ENCODE measurements at places on chromosomes 6 and 20.

DNA sequence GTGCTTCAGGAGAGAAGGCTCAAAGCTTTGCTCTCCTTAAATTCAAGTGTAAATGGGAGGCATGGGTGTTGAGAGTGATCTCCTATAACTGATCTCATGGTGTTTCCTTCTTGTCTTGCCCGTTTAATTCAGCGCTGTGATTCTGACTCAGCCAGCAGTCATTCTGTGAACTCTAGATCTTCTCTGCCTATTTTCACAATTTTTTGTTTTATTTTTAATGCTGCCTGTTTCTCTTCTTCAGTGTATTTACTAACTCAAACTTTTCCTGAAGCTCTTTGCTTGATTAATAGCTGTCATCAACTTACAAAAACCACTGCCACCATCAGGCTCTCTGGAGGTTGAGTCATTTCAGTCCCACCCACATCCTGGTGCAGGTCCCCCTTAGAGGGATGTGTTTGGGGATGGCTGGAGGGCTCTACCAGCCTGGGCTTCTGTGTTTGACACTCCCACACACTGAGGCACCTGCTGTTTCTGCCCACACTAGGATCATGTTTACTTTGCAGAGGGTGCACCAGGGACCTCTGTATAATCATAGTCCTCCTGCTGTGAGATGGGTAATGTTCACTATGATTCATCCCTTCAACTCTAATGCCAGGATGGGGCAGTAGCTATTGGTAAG, 94.0 kb downstream of the SHLD1 start:
- no peak for DNase-seq

DNA sequence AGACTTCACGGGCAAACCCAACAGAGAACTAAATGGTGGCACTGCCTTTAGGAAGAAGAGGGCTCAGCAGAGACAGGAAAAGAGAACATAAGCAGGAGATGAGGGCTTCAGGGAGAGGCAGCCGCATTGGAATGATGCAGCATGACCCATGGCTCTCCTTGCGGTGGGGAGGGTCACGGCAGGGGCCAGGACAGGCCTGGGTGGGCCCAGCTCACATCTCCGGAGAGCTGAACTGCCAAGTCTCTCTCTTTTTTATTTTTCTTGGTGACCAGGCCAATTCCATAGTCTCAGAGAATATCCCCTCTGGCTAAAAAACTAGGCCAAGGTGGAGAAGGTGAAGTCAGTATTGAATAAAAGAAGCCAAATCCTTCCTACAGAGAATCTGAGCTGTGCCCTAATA, 77.5 kb upstream of the TRAF3IP2 start:
- no peak for DNase-seq

DNA sequence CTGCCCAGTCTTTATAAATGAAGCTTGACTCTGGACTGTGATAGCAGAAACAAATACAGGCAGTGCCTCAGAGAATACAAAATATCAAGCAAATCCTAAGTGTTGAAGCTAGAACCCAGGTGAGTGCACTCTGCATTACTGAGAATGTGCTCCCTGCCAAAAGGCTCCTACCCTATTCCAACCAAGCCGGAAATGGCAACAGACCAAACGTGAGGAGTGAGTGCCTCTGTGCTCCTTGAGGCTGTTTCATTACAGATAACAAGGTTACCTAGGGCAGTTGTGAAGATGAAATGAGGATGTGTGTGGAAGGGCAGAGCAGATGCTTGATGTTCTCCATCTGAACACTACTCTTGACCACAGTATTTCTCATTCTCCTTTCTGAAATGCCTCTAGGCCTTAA, 29.3 kb downstream of the SSR1 start:
- no peak for DNase-seq

DNA sequence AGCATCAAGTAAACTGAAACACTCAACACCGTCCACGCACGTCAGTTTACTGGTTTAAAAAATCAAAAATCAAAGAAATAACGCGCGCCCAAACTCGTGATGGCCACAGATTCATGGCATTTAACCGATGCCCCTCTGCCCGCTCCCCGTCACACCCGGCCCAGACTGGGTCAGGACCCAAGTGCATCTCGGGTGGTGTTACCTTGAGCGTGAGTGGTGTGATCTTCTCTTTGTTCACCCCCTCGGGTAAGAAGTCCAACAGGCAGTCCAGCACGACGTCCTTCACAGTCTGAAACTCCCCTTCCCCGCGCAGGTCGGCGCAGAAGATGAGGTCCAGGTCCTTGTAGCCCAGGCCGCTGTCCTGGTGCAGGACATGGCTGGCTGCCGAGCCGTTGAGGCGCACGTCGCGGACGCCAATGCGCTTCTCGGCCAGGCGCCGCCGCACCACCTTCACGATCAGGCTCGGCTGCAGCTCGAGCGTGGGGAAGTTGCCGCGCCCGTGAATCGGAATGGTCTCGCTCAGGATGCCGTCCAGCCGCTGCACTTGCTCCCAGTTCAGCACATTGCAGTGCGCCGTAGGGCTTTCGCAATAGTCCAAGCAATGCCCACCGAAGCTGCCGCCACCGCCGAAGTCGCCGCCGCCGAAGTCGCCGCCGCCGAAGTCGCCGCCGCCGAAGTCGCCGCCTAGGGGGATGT, 945 bp downstream of the TENT5A start:
- DNase-seq: no peak

DNA sequence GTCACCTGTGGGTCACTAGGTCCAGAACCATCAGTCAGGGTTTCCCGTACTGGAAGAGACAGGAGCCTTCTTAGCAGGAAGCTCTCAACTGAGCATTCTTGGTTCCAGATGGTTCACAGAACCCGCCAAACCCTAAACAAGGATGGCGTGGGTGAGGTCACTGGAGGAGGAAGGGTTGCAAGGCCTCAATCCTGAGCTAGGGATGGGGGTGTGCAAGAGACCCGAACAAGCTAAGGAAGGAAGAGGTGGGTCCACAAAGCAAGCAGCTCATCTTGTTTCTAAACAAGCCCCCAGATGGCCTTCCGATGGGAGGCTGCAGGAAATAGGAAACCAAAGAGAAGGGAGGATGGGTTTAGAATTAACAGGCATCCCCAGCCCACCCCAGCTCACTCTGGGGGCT, 92.7 kb downstream of the PREX1 start:
- no peak for DNase-seq

GRCh38 chr6:43992783-43993644, 134.2 kb downstream of the MRPL14 start:
- no peak for DNase-seq

GRCh38 chr20:56928007-56928406, 298.9 kb downstream of the TFAP2C start:
- DNase-seq: no peak

GRCh38 chr6:5139828-5140771, 55.0 kb downstream of the PPP1R3G start:
- no peak for DNase-seq

DNA sequence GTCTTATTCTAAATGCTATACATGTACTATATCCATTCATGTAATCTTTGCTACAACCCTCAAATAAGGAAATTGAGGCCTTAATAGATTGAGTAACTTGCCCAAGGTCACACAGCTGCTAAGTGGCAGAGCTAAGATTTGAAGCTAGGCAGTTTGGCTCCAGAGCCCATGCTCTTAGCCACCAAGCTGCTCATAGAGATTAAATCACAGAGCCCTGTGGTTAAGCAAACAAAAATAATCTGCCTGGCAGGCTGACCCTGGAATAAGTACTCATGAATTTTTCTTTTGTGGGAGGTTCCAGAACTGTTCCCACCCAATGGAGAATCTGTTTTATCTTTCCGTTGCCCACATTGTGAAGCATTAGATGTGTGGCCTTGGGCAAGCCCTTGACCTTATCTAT, 7.4 kb downstream of the AAR2 start:
- no peak for DNase-seq

- no peak for DNase-seq
These were observed 48.7 kb downstream of the HLA-DPB1 start for GRCh38 chr6:33124525-33124901.

DNA sequence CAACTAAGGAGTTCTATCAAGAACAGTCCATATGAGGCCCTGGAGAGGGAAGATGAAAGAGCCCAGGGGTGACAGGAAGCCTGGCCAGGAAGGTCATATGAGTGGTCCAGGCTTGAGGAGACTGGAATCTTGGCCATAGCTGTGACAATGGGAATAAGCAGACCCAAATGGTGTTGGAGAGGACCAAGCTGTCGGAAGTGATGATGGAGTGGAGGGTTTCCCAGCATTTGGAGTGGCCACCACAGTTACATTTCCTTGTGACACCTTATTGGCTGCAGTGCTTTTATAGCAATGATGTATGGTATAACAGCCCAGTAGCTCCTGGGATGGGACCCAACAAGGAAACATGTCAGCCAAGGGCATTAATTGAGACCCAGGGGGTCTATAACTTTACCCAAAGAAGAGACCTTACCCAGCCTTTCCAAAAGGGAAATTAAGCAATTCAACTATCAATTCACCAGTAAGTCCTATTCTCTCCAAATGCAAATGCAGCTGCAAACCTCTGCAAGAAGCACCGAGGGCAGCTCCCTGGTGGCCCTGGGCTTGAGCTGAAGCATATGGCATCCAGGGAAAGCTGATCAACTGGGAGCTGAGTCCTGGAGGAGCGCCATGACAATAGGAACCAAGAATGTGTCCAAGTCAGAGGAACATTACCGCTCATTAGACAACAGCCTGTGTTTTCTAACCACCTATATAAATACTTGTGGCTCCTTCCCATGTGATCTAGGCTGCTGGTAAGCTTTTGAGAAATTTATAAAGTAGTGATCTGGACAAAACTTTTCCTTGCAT, 219.4 kb downstream of the SOD2 start:
- no peak for DNase-seq

DNA sequence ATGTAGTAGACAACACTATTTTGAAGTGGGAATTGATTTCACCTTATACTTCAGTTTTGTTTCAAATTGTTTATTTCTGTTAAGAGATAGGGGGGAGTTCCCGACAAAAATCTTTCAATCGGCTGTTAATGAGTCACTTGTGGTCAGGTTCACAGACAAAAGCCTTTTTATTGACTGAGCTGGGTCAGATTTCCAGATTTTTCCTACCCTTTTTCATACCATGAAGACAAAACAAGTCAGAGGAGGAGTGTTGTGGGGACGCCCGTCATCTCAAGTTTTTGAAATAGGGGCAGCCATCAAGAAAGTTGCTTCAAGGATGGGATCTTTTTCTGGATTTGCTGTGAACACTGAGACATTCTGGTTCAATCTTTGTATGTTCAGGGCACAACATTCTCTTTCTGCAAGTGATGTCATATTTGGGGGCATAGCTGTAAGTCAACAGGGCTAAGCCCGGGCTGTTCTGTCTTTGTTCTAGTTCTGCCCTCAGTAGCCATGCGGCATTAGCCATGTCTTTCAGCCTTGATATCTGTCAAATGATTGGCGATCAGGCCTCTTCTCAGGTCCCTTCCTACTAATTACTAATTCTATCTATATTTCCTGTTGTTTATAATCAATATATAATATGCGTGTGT, 496.0 kb upstream of the MARCKS start:
- DNase-seq: no peak

- no peak for DNase-seq
These were observed 491.3 kb downstream of the MAFB start for GRCh38 chr20:40197691-40198090.

GRCh38 chr6:51213811-51214210, 395.1 kb downstream of the TFAP2B start:
- DNase-seq: no peak

DNA sequence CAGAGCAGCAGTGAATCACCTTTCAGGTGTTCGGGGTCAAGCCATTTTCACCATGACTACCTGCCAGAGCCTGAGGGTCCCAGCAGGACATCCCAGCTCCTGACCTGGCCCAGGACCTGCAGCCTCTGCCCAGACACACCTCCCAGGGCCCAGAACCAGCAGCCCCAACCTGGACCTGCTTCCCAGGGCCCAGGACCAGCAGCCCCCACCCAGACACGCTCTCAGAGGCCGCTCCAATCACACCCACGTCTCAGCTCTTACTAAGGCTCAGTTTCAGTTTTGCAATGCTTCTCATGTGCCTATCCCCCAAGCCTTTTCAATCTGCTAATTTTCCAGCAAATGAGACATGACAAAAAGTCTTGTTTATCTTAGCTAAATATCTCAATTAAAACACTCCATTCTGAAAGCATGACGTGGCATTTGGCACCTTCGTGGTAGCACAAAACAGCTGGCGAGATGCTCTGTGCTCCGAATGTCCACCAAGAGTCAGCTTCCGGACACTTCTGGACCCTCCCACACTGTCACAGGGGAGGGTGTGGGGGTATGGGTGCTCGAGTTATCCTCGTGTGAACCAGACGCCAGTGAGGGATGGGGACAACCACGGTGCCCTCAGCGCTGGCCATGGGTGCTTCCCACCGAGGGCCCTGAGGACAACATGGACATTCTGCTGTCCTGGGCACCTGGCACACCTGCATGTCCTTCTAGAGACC, 253.2 kb downstream of the DLL1 start:
- no peak for DNase-seq

GRCh38 chr20:17142666-17143065, 84.2 kb upstream of the PCSK2 start:
- DNase-seq: no peak

- no peak for DNase-seq
These were observed 73.6 kb upstream of the FLRT3 start for GRCh38 chr20:14410869-14411555.

GRCh38 chr6:106885679-106886078, 88.8 kb downstream of the CD24 start:
- no peak for DNase-seq
